NCI-H1048 (cell line): ENCODE measurements at places on chromosomes 2 and 18.
A peak's percentile ranks its signal among the peaks of the same experiment; 100 is the strongest.

GRCh38 chr2:190504912-190505311 is 29.6 kb downstream of the NEMP2 start:
- no peak for DNase-seq

DNA sequence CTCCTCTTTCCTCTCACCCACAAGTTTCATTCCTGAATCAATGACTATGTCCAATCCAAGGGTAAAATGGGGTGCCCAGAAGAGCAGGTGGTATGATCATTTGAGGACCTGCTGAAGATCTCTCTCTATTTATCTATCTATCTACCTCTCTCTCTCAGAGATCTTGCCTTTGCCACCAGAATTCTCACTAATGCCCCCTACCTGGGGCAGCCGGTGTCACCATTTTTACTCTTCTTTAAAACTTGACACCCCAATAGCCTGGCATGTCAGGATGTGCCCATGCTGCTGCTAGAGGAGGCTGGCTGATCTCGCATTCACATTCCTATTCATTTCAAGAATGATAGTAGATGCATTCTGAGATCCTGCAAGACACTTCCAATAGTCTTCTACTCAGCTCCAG is 24.3 kb upstream of the RPIA start:
- DNase-seq, result no peak

DNA sequence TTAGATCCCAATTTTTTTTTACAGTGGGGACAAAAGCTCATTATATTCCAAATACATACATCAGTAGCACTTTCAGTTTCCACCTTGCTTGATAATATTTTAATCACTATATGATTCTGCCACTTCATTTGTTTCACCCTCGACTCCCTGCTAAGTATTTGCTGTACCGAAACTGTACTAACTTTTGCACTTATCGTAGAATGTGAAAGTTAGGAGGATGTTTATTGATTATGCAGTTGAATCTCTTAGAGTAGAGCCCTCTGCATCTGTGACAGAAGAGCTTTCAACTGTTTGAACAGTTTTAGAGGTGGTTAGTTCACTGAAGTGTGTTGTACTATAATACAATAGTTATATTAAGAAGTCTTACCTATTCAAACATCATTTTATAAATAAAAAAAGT is 20.8 kb downstream of the NCOA1 start:
- no peak for DNase-seq

DNA sequence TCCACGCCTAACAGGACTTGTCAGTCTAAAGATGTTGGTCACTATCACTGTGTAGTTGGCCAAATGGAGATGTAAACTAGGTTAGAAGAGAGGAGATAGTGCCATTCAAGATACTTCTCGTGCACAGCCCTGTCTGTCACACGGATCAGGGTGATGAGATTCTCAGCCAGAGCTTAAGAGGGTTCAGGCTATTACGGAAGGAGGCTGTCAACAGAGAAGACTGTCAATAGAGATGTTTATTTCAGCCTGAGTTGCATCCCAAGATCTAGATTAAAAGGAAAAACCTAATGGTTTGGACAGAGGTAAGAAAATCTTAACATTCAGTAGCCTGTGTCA is 83.4 kb downstream of the AAK1 start:
- no peak for DNase-seq

- DNase-seq, result no peak
Measured at GRCh38 chr18:3688690-3689089, 238.7 kb downstream of the TGIF1 start.

- no peak for DNase-seq
Measured at GRCh38 chr2:101361522-101361921, 25.8 kb downstream of the CREG2 start.

DNA sequence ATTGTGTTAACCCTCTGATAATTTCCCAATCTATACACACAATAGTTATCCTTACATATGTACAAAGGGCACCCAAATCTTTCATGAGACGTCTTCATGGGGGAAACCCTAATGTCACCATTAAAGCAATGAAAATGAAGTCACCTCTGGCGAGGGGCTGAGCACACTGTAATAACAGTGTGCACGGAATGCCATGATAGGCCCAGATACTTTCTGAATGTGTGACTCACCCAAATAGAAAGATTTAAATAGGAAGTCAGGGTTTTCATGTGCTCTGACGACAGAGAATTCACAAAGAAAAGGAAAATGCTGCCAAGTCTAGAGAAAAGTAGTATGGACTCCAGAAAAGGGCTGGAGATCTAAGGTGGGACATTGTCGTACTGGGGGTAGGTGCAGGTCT is 128.3 kb downstream of the SATB2 start:
- no peak for DNase-seq

DNA sequence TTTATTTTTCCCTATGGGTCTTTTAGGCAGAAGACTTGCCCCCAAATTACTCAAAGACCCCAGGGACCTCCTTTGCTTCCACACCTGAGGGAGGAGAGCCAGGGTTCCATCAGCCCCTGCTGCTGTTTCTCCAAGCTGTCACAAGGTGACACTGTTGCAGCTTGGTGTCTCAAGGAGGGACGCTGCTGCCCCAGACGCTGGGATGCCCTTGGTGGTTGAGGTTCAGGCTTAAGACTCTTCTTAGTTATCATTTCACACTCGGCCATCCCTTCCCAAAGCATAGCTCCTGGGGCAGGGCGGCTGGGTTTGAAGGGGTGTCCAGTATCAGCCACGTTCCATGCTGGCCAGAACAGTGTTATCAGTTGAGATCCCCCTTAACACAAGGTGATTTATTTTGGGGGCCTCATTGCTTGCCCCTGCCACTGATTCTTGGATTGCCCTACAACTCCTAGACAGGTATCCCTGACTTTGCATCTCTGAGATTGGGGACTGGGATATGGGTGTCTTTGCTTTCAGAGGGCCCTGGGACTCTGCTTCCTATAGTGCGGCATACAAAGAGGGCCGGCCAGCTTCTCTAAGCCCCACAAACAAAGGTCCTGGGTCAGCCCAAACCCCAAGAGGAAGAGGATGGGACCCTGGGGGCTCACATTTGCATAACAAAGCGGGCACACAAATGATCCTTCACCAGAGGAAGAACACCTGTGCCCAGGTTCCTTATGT is 22.7 kb downstream of the GPR55 start:
- peak; percentile 6 for DNase-seq

- no peak for DNase-seq
Measured at GRCh38 chr2:146259816-146260215, 1585.0 kb upstream of the ACVR2A start.

GRCh38 chr2:196277002-196277401 is 105.6 kb upstream of the STK17B start:
- no peak for DNase-seq

DNA sequence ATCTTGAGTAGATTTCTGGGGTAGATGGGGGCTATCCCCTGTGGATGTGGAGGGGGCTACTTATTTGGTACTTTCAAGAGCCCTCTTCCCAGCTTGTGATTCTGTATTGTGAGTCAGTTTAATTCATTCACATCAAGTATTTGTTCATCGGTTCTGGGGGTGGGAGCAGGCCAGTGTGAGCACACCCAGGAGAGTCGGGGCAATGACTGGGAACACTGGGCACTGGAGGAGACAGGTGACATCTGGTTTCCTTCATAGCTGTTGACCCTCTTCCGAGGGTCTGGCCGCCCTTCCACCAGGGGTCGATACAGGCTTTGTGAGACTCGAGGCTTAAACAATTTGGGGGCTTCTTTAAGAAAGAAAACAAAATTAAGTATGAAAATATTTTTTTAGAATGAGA is 2.5 kb upstream of the TOGARAM2 start:
- no peak for DNase-seq

DNA sequence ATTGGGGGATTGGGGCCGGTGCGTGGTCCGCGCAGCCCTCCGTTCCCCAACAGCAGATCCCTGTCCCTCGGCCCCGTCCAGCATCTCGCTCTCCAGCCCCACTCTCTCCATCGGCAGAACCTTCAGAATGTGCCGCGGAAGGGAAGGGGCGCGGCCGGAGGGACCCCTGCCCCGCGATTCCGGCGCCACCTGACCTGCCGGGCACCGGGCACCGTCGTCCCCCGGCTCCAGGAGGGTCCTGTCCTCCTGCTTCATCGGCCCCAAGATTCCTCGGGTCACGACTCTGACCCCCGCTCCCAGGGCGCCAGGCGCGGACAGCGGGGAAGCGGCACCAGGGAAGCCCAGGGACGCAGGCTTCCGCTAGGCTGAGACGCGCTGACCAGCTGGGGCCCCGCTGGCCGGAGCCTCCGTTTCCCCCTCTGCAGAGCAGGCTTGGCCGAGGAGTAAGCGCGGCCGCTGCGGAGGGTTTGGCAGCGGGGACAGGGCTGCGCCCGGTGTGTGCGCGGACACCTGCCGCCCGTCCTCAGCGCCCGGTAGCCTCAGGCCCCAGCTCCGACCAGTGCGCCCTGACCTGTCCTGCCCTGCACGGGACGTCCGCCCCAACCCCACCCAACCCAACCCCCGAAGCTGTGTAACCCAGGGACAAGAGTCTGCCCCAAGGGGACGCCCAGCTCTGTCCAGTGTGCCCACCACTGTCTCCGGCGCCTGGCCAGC is 16.8 kb upstream of the BOK start:
- DNase-seq, result no peak

GRCh38 chr2:100365434-100365833 is 43.1 kb upstream of the LONRF2 start:
- peak; percentile 18 for DNase-seq

DNA sequence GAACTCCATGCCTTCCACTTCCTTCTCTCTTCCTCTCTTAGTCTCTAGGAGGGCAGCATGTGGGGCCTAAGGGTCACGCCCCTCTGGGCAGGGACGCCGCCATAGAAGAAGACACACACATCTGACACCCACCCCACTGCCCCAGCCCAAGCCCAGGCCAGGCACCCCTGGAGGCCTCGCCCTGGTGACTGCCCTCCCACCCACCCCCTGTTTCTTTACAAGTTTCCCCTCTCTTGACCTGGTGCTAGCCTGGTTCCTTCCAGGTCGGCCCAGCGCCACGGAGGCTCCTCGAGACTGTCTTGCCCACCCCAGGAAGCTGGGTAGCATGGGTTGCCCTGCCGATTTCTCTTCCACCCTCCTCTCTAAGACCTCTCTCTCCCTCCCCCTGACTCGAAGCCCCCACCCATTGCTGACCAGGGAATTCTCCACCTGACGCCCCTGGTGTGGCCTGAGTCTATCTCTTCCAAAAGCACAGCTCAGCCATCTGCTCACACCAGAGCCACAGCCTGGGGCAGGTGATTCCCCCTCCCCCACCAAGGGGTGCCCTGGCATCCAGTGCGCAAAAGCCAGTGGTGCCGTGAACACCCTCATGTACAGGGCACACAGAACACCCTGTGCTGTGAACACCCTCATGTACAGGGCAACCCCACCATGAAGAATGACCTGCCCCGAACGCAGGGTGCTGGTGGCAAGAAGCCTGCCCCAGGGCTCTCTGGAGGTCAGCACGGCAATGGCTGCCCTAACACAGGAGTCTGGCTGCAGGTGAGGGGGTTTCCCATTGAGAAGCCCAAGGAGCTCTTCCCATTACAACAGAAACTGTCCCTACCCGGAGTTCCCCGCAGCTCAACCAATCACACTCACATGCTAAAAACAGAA is 13.5 kb upstream of the SALL3 start:
- DNase-seq, result no peak

- DNase-seq, result no peak
Measured at GRCh38 chr18:10528439-10528838, 2.6 kb downstream of the NAPG start.

DNA sequence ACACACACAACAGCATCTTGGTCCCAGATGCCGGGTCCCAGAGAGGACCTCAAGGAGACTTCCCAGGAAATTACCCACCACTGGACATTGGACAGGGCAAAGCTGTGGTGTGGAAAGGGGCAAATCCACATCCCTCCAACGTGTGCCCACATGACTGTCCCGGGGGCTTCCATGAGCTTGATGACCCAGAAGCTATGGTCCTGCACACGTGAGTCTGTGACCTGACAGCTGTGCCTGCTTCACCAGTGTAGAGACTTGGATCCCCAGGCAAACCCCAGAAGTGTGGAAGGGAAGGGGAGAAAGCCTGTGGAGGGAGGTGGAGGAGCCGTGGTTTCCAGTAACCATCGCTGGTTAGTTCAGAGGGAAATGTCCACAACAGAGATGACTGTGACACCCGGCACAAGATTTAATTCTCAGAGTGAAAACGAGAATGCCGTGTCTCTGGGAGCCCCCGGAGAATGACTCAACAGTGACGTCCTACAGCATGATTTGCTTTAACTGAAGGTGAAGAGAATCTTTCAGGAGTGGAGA is 19.1 kb upstream of the GPR55 start:
- DNase-seq, result no peak

- DNase-seq, result no peak
Measured at GRCh38 chr18:34223164-34223892, 1.4 kb downstream of the NOL4 start.

DNA sequence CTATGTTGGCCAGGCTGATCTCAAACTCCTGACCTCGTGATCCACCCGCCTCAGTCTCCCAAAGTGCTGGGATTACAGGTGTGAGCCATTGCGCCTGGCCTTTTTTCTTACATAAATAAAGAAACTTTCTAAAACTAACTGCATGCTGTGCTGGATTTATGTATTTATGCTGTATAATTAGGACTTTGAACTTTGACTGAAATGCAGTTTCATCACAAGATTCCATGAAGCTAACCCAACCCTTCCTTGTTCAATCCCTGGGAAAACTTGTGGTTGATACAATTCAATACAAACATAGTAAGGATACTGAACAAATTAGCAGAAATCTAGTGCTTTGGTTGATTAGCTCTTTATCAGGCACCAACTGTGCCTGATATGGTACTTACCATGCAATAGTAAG is 20.9 kb upstream of the SLC35F5 start:
- no peak for DNase-seq

DNA sequence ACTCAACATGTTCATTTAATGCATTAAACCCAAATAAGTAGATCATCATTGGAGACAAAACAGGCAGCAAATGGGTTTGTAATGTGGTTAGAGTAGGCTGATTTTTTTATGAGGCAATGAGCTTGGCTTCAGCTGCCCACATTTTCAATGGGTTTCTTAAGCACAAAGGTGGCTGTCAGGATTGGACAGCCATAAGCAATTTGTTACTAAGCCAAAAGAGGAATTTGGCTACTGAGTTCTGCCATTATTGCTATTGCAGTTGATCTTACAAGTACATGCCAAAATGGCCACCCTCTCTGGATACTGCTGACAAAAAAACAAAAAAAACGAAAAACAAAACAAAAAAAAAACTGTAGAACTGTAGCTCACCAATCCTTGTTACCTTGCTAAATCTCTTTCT is 1348.0 kb upstream of the PIK3C3 start:
- DNase-seq, result no peak

DNA sequence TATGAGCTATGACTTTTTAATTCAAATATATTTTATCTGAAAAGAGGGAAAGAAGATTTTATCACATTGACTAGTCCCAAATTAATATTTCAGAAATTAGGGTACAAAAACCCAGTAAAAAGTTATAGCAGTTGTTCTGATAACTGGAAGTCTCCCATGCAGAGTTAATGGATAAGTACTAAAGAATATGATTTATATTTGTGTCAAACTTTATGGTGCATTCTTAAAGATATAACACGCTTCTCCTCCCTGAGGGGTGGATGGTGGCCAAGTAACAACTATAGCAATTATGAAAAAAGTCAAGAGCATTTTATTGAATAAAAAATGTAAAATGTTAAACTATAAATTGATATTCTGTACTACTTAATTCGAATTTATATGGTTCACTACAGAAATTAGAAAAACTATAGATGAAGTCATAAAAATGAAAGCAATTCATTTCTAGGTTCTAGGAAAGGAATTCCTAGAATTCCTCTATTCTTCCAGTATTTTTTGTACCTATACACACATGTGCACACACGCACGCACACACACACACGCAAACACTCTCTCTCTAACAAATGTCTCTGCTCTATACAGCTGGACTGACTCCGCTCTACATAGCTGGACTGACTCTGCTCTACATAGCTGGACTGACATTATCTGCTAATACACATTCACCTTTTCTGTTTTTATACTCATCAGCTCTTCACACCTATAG is 111.3 kb downstream of the PRELID3A start:
- DNase-seq, result no peak
